ENCODE measurements at places on chromosomes 5 and 9.

DNA sequence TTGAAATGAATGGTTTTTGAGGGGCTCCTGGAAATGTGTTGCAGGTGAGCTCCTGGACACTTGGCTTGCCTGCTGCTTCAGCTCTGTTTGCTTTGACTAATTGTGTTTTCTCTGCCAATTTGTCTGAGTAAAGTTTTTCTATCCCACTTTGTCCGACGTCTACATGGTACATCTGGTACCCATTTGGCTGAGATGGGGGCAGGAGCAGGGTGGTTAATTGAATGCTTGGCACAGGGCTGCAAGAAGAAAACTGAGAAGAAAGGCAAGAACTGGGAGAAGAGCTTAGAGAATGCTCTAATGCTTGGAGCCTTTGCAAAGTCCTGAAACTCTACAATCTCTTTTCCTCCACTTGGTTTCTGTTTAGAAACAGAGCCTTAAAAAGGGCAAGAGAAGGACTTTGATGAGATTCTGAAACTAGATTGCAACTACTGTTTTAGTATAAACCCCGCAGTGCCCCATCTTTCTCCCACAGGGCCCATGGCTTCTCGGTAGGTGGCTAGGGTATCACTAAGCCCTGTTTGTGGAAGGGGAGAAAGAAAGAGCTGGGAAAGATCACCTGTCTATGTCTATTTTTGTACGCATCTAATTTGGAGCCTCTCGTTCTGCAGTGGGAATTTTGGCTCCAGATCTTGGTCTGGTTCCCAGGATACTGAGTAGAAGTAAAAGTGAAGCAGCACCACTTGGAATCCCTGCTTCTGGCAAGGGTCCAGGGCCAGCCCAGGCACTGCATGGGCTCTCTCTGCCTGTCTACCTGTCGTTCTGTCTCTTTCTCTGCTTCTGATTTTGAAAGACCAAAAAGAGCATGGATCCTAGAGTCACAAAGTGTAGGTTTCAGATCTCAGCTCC, 214.4 kb downstream of the SEMA6A start:
- peaks cover 5% of the 10 kb centered on the region for H3K4me1 ChIP-seq
- no peaks in the 10 kb centered on the region for H3K36me3 ChIP-seq
- H3K27ac ChIP-seq: no peak overlapping the region
- no peak for DNase-seq
- H3K27me3 ChIP-seq: peaks cover 7% of the 10 kb centered on the region

DNA sequence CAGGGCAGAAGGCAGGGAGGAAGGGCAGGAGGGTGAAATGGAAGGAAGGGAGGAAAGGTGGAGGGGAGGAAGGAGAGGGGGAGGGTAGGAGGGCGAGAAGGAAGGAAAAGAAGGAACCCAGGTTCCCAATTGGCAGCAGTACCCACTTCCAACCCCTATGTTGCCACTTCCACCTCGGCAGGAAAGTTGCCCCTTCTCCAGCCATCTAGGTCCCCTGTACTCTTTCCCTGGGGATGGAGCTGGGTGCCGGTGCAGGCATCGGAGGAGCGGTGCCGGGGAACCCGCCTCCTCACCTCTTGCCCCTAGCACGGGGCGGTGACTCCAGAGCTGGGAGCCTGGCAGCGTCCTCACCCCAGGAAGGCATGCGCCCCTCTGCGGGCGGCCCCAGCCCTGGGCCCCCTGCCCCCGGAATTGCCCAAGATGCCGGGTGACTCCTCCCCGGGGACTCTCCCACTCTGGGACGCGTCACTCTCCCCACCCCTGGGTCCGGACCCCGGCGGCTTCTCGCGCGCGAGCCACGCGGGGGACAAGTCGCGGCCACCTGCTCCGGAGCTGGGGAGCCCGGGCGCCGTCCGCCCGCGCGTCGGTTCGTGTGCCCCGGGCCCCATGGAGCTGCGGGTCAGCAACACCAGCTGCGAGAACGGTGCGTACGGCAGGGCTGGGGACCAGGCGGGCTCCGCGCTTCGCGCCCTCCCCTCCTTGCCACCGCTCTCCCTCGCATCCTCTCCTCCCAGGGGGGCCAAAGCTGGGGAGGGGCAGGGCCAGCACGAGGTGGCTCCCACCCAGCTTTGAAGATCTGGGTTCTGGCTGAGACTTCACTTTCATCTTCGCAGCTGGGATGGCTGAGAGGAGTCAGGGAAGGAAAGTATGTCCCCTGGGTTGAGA, at the start of gene NIPAL4:
Gene NIPAL4 (plus strand): TSS at position 499 of the 885 bp plus-strand sequence. CDS start 108 bp downstream, at position 607.
- peaks cover 28% of the 10 kb centered on the region for H3K4me1 ChIP-seq
- no peak within 1 kb of the TSS for H3K27ac ChIP-seq
- H3K27me3 ChIP-seq: peaks cover 53% of the 10 kb centered on the region
- DNase-seq: peak; percentile 33

DNA sequence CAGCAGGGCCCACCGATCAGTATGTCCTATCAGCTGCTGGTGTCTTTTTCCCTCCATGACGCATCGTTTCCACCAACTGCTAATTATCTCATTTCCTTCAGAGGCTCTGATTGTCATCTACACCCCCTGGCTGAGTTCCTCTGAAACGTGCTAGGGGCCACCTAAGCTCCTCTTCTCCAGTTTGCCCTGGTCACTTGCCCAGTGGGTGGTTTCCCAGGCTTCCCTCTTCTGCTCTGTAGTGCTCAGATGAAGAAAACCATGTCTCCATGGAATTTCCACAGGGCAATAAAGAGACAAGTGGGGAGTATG, 65.3 kb downstream of the TSTD2 start:
- no peak overlapping the region for H3K4me3 ChIP-seq
- no peak overlapping the region for H3K27ac ChIP-seq
- H3K4me1 ChIP-seq: peaks cover 15% of the 10 kb centered on the region
- DNase-seq: no peak
- H3K36me3 ChIP-seq: no peaks in the 10 kb centered on the region
- no peaks in the 10 kb centered on the region for H3K27me3 ChIP-seq

- no peak overlapping the region for H3K4me3 ChIP-seq
- peak overlapping the region; percentile 30 for H3K27ac ChIP-seq
- H3K36me3 ChIP-seq: no peaks in the 10 kb centered on the region
- H3K4me1 ChIP-seq: peaks cover 19% of the 10 kb centered on the region
- DNase-seq: no peak
- H3K27me3 ChIP-seq: no peaks in the 10 kb centered on the region
Measured at GRCh38 chr9:28853477-28853876, 1280.2 kb upstream of the C9orf72 start.

GRCh38 chr5:134749415-134749814, 9.2 kb upstream of the DDX46 start:
- H3K4me3 ChIP-seq: no peak overlapping the region
- H3K4me1 ChIP-seq: peaks cover 11% of the 10 kb centered on the region
- H3K27me3 ChIP-seq: no peaks in the 10 kb centered on the region
- H3K27ac ChIP-seq: peak overlapping the region; percentile 91

DNA sequence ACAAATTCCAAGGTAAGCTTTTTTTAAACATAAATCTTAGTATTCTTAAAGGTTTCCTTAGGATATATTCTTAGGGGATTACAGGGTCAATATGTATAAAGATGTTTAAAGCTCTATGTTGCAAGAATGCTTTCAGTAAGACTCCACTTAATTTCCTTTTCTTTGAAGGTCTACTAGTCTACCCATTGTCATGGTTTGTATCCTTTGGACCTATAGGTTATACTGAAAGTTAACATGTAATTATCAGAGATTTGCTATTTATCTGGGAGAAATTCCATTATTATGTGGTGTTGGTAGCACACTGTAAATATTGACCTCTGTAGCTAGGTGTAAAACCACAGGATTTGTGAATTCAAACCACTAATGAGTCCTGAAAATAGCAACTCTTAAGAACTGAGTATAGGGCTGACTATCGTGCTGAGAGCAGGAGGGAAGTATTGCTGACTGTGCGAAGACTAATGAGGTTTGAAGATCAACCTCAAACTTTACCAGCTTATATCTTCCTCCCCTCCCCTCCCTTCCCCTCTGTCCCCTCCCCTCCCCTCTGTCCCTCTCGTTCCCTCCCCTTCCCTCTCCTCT, 85.6 kb downstream of the GADD45G start:
- no peak overlapping the region for H3K27ac ChIP-seq
- H3K4me3 ChIP-seq: no peak overlapping the region
